ENCODE measurements at places on chromosomes 16 and 17.
A peak's percentile ranks its signal among the peaks of the same experiment; 100 is the strongest.

- DNase-seq, result no peak
These were observed 939 bp downstream of the CORO6 start for GRCh38 chr17:29621751-29622194.

GRCh38 chr17:45243750-45244149 lies 18.1 kb downstream of the SPATA32 start:
- DNase-seq, result no peak

GRCh38 chr17:42827472-42827871 lies 3.4 kb upstream of the BECN1 start:
- no peak for DNase-seq

DNA sequence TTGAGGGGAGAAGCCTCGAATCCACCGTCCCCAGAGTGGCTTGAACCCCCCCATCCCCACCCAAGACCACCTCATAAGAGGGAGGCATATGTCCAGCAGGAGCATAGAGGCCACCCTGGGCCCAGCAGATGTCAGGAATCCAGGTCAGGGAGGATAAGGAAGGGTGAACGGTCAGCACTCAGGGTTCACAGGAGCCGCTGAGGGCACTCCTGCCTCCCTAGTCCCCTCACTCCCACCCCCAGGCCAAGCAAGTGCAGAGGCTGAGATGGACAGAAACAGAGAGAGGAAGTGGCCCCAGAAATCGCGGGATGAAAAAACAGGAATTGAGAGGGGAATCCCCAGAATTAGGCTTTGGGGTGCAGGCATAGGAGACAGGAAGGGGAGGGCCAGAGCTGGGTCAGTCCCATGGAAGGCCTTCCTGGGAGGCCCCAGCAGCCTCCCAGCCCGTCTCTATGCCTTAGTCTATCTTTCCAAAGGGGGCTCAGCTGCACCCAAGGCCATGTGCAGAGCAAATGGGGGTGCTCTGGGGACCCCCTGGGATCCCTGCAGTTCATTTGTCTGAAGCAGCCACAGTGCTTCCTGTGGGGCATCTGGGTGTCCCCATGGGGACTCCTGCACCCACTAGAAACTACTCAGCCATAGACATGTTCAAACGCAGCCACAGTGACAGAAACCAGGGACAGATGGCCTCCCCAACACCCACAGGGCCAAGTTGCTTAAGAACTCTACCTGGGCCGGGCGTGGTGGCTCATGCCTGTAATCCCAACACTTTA lies 1.7 kb downstream of the CMTM3 start:
- no peak for DNase-seq

DNA sequence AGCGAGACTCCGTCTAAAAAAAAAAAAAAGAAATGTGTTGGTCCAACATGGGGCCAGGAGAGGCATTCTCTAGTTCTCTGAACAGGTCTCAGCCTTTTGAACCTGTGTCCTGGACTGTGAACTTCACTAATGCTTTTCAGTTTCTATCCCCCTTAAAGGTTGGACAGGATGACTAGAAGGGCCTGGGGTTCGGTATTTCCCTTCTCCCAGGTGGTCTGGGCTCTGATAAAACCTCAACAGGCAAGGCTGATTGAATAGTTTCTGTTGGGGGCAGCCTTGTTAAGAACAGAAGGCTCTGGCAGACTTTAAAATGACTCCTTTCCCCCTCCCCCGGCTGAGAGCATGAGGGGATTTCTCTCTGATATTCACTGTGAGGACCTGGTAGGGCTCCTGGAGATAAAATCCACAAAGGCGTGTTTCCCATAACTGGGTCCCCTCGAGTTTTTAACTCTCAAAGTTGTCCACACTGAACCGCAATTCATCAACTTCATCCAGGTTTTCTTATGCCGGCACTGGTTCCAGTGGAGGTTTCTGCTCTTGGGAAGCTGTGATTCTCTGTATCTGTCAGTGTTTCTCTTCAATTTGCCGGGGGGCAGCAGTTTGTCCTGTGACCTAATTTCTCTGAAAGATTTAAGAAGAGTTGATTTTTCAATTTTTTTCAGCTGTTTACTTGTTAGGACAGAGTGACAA lies 91.3 kb downstream of the METRNL start:
- peak; percentile 20 for DNase-seq

DNA sequence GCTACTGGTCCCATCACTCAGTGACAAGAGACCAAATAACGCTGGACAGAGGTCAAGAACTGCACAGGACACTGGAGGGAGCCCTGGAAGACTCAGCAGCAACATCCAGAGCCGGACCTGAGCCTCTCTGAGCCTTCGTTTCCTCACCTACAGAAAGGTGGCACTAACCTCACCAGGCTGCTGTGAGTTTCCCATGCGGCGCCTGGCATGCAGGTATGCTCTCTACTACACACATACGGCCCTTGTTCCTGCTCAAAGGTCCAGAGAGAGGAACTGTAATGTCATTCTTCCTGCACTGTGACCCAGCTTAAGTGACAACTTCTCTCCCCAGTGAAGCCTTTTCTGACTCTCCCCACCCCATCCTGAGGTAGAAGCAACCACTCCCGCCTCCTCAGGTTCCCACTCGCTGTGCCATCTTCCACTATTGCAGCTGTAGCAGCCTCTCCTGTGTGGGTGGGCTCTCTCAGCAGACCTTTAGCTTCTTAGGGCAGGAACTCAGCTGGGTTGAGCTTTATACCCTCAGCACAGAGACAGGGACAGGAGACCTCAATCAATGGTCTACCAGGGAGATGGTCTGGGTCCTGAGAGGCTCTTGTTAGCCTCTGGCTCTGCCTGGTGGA lies 43.9 kb upstream of the SREBF1 start:
- no peak for DNase-seq

DNA sequence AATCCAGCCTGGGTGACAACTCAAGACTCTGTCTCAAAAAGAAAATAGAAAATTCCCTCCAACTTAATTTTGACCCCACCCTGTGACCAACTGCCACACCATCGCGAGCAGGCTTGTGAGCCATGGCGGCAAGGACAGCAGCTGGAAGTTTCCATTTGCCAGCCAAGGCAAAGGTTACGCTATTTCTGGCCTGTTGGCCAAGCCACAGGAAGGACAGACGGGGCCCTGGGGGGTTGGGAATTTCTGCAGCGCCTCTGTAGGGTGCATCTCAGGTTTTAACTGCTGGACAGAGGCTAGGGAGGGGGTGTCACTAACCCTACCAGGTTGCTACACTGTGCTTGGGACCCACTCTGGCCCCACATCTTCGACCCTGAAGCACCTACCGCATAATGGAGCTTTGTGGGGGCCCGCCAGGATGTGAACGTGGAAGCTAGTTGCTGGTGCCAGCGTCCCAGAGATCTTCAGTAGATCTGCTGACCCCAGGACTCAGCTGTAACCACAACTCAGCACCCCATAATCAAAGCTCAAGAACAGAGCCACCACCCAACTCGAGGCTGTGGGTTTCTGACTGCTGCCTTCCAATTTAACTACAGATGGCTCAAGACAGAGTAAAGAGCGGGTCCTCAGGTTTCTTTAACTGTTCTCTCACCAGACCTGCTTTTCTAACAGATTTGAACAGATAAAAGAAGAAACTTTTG lies 10.9 kb downstream of the KIFC3 start:
- no peak for DNase-seq

GRCh38 chr16:81612351-81613163 lies 166.5 kb upstream of the PLCG2 start:
- no peak for DNase-seq

- no peak for DNase-seq
These were observed 139.6 kb downstream of the XYLT1 start for GRCh38 chr16:17331071-17331607.

- DNase-seq, result no peak
These were observed 44.1 kb upstream of the MYH10 start for GRCh38 chr17:8674344-8675305.

DNA sequence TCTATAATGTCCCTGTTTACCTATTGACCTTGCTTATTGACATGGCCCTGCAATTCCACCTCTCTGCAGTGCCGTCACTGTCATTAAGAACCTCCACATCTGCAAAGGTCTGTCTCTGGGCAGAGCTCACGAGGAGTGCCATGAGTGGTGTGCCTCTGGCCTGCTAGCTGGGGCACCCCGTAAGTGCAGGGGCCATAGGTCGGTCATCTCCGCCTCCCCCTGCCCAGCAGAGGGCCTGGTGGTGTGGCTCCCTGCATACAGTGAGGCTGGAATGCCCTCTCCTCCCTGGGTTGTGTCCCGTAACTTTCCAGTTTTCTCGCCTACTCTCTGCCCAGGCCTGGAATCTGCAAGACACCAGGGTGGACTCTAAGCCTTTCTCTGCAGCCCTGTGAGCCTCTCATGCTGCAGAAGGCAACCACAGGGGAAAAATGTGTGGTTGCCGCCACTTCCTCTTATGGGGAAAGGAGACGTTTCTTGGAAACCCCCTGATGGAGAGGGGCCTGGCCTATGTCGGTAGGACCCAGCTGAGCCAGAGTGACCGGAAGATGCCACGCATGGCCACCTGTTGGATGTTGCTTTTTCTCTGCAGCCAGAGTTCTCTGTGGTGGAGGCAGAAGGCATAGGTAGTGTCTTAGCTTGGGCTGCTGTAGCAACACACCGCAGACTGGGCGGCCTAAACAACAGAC lies 2.7 kb upstream of the SNX20 start:
- peak; percentile 71 for DNase-seq

- DNase-seq, result peak; percentile 16
These were observed 202.8 kb downstream of the RPTOR start for GRCh38 chr17:80747469-80747868.

DNA sequence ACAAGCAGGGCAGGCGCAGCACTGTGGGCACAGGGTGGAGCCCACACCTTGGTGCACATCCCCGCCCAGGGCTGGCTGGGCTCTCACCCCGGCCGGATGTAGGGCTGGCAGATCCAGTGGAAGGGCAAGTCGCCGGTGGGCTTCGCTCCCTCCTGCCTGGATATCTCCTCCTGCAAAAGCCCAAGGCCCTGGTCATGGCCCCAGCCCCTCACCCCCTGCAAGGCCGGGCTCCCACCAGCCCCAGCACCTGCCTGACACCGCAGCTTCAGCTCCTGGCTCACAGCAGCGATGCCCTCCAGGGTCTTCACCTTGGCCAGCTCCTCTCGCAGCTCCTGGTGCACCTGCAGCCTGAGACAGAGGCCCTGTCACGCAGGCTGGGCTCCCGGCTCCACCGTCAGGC lies 5.0 kb downstream of the DUS1L start:
- DNase-seq, result no peak

DNA sequence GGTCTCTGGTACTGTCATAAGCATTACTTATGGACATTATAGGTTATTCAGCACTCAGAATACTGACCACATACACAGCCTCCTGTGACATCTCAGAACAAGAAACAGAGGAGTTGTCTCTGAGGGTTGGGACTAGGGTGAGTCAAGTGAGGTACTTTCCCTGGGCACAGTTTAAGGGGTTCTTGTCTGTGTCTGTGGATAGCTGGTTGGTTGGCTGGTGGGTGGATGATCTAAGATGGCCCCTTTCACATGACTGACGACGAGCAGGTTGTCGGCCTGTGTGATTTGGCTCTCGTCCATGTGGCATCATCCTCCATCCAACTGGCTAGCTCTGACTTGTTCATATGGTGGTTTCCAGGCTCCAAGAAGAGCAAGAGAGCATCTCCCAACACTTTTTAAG lies 163.9 kb downstream of the PRKCB start:
- DNase-seq, result peak; percentile 82

GRCh38 chr17:63841350-63842172 lies 924 bp downstream of the SMARCD2 start:
- DNase-seq, result no peak

GRCh38 chr16:26863931-26864330 lies 202.8 kb upstream of the C16orf82 start:
- no peak for DNase-seq

DNA sequence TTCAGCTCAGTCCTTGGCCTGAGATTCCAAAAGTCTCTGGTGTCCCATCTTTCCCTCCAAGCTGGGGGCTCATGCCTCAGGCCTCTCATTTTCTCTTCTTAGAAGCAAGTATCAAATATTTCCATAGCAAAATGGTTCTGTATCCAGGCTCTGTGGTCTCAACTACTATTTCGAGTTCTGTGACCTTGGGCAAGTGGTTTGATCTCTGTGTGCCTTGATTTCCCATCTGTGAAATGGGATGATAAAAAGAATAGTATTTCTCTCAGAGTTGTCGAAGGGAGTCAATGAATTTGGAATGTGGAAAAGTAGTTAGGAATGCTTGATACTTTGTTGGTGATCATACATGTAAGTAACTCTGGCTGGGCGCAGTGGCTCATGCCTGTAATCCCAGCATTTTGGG lies 6.4 kb downstream of the SYT17 start:
- DNase-seq, result no peak

DNA sequence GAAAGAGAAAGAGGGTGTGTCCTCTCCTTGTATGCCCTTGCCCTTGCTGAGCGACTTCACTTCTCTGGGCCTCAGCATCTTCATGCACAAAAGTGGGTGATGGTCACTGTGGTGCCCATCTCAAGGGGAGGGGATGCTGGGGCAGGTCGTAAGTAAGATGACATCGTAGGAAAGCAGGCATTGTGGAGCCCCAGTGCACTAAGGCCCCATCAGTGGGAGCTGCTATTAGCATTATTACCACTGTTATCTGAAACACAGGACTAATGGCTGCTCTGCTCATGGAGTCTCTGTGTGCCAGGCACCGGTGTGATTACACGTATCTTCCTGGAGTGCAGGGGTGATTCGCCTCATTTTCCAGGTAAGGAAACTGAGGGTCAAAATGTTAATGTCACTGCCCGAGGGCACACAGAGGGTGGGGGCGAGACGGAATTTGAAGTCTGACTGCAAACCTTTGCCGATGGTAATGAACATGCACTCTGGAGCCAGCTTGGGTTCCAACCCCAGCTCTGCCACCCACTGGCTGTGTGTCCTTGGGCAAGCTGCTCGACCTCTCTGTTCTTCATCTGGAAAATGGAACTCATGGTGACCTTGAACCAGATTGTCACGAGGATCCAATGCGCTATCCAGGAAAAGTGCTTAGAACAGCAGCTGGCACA lies 63.2 kb upstream of the GSE1 start:
- no peak for DNase-seq

DNA sequence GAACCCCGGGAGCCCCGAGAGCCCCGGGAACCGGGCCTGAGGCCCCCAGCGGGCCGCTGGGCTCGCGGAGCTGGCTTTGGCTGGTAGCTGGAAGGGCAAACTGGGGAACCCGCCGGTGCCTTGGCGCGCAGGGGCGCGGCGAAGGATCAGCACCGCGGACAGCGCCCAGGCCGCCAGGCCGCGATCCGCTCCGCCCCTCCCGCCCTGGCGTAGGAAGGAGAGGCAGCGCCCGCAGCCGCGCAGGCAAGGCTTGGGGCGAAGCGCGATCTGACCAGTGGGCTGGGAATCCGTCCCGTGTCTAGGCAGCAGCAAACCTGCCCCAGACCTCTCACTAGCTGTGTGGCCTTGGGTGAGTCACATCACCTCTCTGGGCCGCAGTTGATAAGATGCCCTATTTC lies 331 bp upstream of the CCDC92B start:
- DNase-seq, result peak; percentile 83

- DNase-seq, result no peak
These were observed 28.2 kb downstream of the NEUROD2 start for GRCh38 chr17:39579318-39580081.

DNA sequence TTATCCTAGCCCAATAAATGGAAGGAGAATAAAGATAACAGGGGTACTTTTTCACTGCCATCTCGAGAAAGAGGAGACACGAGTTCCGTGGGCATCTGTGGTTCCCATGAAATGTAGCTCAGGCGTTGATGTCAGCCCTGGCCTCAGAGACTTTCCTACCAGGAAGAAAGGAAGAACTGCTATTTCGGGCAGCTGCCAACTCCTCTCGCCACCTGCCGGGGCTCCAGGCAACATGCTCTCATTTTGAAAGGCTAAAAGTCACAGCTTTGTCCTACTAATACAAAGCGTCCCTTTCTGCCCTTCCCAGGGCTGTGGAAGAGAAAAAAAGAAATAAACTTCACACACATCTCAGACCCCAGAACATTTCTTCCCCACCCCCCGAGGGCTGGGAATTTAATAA lies 65.8 kb downstream of the DHRS7C start:
- DNase-seq, result no peak

Measured in stimulated activated CD8-positive, alpha-beta memory T cell treated with anti-CD3 and anti-CD28 coated beads, Interleukin-4, amount 100 ng/mL, for 48 hours (primary cell).